A549 treated with ZK216348 at 1 μM for 4 hours (cell line): ENCODE measurements at places on chromosomes 4 and X. TPM values are rescaled to one million over a fixed set of nuclear protein-coding genes. Genes with fewer than 3 reads are reported as not detected.

The TMPRSS11B gene
- not detected in 5 replicates for total RNA-seq

The TBC1D14 gene
- total RNA-seq = 29.8 to 38.8 TPM (median 35.8 TPM) in 5 replicates

The VCX3B gene
- 0.20 TPM in 1 of 5 replicates, not detected in the others for total RNA-seq

The FANCB gene
- 1.2 to 3.9 TPM (median 3.1 TPM) in 5 replicates for total RNA-seq

The PTCHD1 gene
- not detected in 5 replicates for total RNA-seq

The POF1B gene
- total RNA-seq = 1.9 to 3.1 TPM (median 2.6 TPM) in 5 replicates

The ASMTL gene
- total RNA-seq = 15.4 to 20.3 TPM (median 19.0 TPM) in 5 replicates

The LSM6 gene
- 25.9 to 62.6 TPM (median 32.0 TPM) in 5 replicates for total RNA-seq

The NAAA gene
- 20.1 to 25.7 TPM (median 21.9 TPM) in 5 replicates for total RNA-seq

The ADAMTS3 gene
- not detected in 5 replicates for total RNA-seq

The COL4A6 gene
- 13.2 to 17.1 TPM (median 15.8 TPM) in 5 replicates for total RNA-seq

The ALPK1 gene
- total RNA-seq = 1.5 to 2.4 TPM (median 1.9 TPM) in 5 replicates

The TRIM61 gene
- not detected in 5 replicates for total RNA-seq

The CYTL1 gene
- not detected in 5 replicates for total RNA-seq

The OTUD6A gene
- not detected in 5 replicates for total RNA-seq

The CXorf51A gene
- total RNA-seq = not detected in 5 replicates

The BGN gene
- total RNA-seq = 0.12 to 0.26 TPM (median 0.18 TPM) in 4 of 5 replicates, not detected in the other

The DNAAF6 gene
- total RNA-seq = not detected in 5 replicates

The SLC2A9 gene
- total RNA-seq = 0.20 to 0.73 TPM (median 0.39 TPM) in 5 replicates

The HAUS3 gene
- 4.6 to 8.5 TPM (median 7.8 TPM) in 5 replicates for total RNA-seq

The MAGEA6 gene
- total RNA-seq = 10.4 to 13.2 TPM (median 11.9 TPM) in 5 replicates

The DGKK gene
- total RNA-seq = not detected in 5 replicates
